ENCODE measurements at places on chromosomes 7 and 10.

- no peak for DNase-seq
These were observed 35.9 kb upstream of the POT1 start for GRCh38 chr7:124965553-124965952.

DNA sequence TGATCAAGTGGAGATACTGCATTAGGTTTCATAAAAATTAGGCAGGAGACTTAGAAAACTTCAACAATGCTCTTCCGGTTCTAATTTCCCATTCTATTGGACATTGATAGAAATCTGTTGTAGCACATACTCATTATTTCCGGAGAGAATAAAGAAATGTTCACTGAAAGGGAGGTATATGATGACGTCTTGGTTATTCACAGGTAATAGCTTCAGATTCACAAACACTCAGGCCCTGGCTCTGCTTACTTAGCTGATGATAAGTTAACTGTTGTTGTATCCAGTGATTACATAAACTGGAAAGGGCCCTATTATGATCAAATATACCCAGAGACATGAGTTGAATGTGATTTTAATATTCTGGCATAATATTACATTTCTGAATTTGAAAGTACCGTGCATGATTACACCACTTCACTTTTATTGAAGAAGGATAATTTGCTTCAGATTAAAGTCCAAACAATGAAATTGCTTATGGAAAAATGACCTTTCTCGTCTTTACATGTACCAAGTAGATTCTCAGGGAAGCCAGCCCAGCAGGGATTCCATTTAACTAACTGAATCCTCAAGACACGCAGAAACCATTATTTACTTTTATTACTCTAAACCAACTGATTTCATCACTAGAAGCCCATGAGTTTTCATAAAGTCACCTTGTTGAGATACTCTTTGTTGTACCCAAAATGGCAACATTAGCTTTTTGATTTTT, 288.0 kb upstream of the PITRM1 start:
- no peak for DNase-seq

DNA sequence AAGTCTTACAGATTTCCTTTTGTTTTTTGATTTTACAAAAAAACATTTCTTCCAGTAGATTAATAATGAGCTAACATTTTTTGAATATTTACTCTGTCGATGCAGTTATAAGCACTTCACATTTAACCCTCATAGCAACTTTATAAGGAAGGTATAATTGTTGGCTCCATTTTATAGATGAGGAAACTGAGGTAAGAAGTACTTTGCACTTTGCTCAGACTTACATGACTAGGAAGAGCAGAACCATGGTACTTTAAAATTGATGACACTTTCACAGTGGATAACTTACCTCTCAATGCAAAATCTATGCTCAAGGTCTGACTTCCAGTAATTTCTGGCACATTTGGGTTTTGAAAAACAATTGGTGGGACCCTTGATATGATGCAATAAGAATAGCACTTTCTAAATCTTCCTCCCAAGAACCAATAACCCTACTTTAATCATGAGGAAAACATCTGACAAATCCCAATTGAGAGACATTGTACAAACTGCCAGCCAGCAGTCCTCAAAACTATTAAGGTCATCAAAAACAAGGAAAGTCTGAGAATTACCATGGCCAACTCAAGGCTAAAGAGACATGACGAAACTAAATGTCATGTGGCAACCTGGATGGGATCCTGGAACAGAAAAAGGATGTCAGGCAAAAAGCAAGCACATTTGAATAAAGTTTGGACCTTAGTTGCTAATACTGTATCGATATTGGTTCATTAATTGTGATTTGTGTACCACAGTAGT, 72.6 kb downstream of the RALA start:
- no peak for DNase-seq

GRCh38 chr10:126384269-126384873, 3.9 kb downstream of the ADAM12 start:
- DNase-seq: no peak

GRCh38 chr10:120005207-120006201, 113.0 kb downstream of the SEC23IP start:
- DNase-seq: no peak

DNA sequence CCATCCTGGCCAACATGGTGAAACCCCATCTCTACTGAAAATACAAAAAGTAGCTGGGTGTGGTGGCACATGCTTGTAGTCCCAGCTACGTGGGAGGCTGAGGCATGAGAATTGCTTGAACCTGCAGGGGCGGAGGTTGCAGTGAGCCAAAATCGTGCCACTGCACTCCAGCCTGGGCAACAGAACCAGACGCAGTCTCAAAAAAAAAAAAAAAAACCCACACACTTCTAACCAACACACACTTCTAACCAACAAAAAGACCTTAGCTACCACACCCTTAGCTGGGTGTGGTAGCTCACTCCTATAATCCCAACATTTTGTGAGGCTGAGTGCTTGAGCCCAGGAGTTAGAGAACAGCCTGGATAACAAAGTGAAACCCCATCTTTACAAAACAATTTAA, 33.9 kb upstream of the SPOCK2 start:
- no peak for DNase-seq

DNA sequence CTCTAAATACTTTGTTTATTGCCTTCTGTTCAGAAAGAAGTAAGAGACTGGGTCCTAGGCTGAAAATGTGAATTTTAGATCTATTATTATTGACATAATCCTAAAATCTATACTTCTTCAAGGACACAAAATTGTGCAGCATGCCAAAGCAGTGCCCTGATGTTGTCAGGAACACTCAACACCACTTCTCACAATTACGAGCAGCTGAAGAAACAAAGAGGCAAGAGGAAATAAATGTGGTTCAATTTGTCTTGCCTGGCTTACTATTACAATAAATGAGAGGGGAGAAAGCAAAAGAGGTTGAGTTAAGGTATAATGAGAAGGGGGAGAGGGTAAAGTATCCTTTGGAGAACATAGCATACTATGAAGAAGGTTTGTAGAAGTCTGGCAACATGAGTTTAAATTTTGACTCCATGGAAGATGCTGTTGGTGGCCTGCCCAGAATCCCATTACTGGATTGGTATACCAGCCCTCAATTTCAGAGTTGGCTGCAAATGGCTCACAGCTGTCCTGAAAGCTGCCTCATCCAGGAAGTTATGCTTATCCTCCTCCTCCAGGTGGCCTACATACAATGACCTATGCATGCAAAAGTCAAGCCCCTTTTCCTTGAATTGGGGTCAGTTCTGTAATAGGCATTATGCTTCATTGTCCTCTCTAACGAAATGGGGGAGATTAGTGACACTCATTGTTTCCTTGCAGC, 274.6 kb upstream of the SMIM30 start:
- peak; percentile 74 for DNase-seq

- DNase-seq: no peak
These were observed 156.2 kb upstream of the LYZL1 start for GRCh38 chr10:29132551-29133111.

DNA sequence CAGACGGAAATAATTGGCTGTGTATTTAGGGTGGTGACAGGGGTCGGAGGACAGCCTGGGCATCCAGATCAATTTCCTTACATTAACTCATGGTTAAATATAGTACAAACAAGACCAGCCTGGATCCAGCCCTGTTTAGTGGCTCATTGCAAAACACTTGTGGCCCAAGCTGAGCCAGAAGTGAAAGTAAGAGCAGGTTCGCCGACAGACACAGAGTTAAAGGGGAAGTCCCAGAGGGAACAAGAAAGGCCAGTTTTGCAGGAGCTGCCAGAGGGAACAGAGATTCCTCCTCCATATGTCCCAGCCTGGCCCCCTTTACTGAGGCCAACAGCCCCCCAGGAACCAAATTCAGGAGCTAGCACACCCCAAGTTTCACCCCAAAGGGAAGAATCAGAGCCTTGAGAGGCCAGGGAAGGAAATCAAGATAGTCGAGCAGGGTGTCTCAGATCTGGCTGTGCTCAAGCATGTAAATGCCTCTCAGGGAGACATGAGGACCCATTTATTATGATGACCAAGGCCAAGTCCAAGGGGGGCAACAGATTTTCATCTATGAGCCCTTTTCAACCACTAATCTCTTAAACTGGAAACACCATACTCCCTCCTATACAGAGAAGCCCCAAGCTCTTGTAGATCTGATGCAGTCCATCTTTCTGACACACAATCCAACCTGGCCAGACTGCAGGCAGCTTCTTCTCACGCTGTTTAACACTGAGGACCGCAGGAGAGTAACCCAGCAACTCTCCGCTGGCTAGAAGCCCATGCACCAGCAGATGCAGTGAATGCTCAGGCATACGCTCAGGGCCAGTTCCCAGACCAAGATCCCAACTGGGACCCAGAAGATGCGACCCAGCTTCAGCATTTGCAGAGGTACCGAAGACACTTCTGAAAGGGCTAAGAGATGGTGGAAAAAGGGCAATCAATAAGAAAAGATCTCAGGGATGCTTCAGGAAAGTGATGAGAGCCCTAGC, 15.9 kb upstream of the ADCK2 start:
- DNase-seq: no peak

- DNase-seq: no peak
These were observed 603.4 kb downstream of the KCNMA1 start for GRCh38 chr10:77034240-77034639.

DNA sequence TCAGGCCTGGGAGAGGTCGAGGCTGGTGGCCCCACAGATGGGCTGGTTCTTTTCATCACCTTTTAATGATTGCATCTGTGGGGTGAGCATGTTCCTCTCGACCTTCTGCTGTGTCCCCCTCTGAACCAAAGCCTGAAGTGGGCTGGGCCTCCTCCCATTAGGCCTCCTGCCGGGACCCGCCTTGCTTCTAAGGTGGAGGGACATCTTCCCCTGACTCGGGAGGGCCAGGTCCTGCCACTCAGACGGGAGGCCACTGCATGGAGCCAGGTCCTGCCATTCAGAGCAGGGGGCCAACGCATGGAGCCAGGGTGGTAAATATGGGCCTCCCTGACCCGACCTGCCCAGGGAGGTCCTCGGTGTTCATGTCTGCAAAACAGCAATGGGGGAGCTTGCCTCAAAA, 188.4 kb downstream of the EBF3 start:
- DNase-seq: no peak

DNA sequence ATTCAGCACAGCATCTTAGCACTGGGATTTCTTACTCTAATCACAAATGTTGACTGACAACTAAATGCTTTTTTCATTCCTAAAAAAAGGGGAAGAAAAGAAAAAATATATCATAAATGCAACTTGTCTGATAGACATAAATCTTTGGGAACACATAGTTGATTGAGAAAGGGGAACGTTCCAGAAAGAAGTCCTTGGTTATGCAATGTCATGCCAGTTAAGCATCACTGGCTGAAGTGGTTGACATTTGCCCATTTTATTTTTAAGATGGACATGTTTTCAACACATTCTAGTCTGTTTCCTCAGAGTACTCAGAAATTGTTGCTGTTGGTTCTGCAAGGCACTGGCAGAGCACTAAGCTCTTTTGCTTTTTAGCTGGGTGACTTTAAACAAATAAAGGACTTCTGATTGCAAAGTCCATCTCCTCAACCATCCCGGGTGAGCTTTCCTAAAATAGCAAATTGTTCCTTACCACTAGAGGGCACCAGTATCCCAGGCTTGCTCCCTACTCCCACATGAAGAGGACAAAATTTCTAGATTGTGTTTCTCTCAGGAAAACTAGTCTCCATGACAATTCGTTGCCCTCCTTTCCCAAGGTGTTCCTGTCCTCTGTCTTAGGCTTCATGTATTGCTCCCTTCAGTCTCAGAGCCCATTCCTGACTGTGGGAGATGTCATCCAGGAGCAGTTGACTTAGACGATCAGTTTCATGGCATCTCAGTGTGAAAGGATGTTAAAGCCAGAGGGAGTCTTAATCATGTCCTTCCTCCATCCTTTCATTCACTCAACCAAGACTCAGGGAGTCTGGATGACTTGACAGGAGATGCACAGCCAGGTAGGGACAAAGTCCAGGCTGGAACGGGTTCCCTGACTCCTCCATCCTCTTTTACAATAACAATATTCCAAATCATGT, 23.9 kb downstream of the OPALIN start:
- no peak for DNase-seq

DNA sequence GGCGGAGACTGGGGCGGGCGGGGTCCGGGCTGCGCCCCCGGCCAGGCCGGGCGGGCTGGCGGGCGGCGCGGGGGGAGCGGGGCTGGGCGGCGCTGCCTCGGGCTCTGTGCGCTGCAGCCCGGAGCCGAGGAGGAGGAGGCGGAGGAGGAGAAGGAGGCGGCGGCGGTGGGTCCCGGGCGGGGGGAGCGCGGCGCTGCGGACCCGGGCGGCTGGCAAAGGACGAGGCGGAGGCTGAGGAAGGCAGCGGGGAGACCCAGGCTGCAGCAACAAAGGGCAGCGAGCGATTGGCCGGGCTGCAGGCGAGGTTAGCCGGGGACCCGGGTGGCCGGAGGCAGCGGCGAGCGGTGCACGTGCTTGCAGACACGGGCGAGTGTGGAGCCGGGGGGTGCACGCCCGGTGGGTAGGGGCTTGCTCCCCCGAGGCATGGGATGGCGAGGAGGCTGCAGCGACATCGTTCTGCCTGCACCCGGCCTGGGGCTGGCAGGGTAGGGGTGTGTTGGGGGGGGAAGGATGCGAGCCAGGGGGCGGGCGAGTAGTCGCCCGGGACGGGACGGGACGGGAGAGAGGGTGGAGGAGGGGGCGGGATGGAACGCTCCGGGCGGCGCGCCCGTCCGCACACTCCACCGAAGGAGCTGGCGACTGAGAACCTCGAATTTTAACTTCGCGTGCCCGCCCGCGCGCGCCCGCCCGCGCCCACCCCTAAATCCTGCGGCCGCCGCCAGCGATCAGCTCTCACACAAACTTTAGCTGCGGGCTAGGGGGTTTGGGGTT, 844 bp upstream of the KAT6B start:
- DNase-seq: peak; percentile 20

- DNase-seq: no peak
These were observed 59.9 kb downstream of the PON1 start for GRCh38 chr7:95264363-95264891.

DNA sequence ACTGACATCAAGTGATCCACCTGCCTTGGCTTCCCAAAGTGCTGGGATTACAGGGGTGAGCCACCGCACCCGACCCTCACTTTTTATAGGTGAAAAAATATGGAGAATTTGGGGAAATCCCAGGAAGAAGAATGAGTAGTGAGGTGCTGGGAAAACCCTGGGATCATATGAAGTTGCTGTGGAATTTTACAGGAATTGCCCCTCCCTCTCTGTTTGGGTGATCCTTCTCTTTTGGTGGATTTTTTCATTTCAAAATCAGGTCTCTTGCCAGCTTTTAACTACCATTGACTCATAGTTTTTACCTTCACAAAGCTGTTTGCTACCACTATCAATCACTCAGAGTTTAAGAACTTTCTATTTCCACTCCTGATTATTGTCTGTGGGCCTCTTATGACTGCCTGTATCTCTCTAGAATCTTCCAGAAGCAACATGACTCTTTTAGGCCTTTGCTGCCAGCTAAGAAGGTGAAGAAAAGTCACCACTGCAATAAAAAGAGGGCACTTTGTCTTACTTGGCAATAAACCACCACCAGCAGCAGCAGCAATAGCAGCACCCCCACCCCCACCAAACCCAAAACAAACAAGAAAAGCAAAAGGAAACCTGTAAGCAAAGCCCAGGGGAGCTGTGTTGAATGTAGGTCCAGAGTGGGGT, 4.0 kb upstream of the GIMAP8 start:
- DNase-seq: peak; percentile 53

DNA sequence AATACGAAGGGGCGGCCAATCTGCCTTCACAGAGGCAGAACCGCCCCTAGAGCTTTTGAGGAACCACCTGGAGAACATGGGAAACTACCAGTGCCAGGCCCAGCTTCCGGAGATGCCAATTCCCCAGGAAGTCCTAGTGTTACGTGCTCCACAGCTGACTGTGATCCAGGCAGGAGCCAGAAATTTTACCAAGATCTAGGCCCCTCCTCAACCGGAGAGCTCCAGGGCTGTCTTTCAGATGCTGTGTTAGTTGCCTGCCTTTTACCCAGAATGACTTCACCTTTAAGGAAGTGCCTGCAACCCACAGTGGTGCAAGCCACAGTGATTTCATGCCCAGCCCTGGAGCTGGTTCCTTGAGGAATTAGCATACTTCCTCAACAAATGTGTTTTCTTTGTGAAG, 62.9 kb downstream of the ELMO1 start:
- DNase-seq: no peak
